ENCODE measurements at places on chromosomes 13 and 19.

DNA sequence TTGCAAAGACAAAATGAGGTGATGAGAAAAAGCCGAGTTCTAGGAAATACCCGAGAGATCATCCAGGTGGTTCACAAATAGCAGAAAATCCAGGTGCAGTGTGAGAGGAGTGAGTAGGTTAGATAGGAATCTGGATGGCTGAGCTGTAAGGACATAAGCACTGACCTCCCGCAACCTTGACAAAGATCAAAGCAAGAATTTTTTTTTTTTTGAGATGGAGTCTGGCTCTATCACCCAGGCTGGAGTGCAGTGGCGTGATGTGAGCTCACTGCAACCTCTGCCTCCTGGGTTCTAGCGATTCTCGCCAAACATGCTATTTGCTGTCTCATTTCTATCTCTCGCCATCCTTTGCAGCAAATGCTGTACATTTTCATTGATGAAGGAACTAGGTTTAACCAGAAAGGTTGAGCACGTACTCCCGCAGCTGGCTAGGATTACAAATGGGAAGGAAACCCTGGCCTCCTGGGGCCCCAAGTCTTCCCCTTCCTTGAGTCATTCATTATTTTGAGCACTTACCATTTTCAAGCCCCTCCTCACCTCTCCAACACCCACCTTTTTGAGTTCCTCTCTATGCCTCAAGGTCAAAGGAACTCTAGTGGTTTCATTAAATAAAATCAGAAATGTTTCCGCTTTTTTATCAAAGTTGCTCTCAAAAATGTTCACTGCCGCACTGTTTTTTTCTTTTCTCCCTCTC lies 38.8 kb downstream of the NLRP12 start:
- DNase-seq, result no peak

DNA sequence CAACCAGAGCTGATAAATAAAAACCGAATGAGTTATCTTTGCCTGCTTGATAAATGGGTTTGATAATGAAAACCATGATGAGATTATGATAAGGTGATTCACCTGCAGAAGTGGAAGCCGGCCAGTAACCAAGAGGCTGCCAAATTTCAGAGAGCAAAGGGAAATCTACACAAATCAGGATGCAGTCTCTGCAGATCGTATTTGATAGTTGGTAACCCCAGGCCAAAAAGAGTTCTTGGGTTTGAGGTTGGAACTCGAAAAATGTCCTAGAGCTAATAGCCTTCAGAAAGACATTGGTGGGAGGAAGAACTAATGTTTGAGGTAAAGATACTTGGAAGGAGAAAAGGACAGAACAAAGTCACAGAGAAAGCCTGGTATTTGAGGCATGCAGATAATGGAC lies 9.6 kb upstream of the LATS2 start:
- no peak for DNase-seq

GRCh38 chr19:10478903-10479384 lies 24.2 kb downstream of the KEAP1 start:
- DNase-seq, result peak; percentile 89

DNA sequence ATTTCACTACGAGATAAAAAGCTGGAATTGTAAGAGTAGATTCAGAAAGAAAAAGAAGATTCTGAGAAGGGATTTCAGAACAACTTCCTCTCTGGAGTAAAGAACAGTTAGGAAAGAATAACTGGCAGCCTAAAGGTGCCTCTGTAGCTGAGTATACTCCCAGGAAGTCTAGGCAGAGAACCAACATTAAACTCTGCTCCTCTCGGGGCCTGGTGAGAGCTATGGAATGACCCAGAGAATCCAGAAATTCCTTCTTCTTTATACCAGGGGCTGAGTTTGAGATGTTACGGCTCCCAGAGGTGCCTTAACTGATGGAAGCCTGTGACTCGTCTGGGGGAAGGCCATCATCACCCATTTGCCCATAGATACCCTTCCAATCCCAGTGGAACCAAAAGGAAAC lies 39.1 kb downstream of the FAM216B start:
- DNase-seq, result no peak

GRCh38 chr19:40332669-40333068 lies 15.5 kb downstream of the C19orf47 start:
- DNase-seq, result no peak

Data from activated CD8-positive, alpha-beta memory T cell treated with anti-CD3 and anti-CD28 coated beads, Interleukin-2, amount 50 U/mL, for 4 hours (primary cell).